HS-27A (cell line): ENCODE measurements at places on chromosomes 7 and 10.

GRCh38 chr10:37448161-37448560 lies 322.8 kb downstream of the ANKRD30A start:
- DNase-seq: no peak

- no peak for DNase-seq
These were observed 1.5 kb upstream of the AUTS2 start for GRCh38 chr7:69596723-69597277.

GRCh38 chr10:80324891-80325364 lies 31.6 kb downstream of the DYDC1 start:
- no peak for DNase-seq

- no peak for DNase-seq
These were observed 69.5 kb downstream of the STEAP1B start for GRCh38 chr7:22430457-22430856.

- no peak for DNase-seq
These were observed 22.7 kb downstream of the VIM start for GRCh38 chr10:17250736-17251135.

- DNase-seq: no peak
These were observed 226.0 kb downstream of the SFMBT2 start for GRCh38 chr10:7184660-7185366.

DNA sequence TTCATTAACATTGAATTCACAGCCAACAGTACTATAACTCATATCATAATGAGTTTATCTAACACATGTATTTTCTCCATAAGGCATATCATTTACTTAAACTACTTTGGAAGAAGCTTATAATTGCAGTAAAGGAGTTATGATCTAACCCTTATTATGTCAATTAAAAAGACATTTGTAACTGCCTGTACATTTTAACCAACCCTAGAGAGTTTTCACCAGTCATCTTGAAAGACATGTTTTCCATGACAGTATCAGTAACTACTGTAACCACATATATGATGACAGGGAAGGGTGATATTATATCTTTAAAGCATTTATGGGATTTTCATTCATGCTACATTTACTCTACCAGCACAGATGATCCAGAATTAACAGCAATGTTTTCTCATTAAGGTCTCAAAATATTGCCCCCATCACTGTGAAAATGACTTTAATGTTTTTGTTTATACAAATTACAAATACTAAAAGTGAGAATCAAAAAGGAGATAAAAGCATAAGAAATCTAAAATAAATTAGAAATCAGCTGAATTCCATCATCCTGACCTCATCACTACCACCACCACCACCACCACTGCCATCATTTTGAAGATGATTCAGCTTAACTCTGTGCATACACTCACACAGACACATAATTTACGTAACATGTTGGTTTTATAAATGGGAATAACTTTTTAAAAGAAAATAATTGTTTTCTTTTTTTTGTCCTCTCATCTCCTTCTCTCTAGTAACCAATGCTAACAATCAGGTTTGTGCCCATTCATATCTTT lies 53.6 kb downstream of the MKLN1 start:
- DNase-seq: no peak

GRCh38 chr10:61918140-61918539 lies 16.6 kb downstream of the ARID5B start:
- no peak for DNase-seq
